ENCODE measurements at places on chromosomes 1 and 21. TPM values are rescaled to one million over a fixed set of nuclear protein-coding genes. Genes with fewer than 3 reads are reported as not detected.

DNA sequence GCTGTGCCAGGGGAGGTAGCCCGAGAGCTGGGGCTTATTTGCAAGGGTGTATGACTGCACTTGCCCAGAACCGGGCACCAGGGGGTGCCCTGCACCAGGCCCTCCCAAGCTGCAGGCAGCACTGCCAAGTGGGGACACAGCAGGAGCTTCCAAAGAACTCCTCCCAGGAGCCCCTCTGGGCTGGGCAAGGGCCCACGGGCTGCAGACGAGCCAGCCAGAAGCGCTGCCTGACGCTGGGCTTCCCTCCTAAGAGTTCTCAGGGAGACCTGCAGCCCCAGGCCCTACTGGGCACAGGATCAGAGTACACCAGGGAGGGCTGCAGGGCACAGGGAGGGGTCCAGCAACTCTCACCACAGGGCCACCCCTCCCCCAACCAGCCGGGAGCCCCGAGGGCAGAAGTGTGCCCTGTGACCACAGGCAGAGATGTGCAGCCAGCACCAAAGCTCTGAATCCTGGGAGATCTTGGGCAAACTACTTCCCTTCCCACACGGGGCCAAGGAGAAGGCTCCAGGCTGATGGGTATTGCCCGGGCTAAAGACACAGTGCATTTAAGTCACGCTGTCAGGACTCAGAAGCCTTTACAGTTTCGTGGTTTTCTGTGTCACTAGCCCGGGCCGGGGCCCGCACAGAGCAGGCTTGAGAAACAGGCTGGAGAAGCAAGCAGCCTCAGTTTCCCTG, 63.4 kb downstream of the KCNAB2 start:
- peak; percentile 84 for ATAC-seq

DNA sequence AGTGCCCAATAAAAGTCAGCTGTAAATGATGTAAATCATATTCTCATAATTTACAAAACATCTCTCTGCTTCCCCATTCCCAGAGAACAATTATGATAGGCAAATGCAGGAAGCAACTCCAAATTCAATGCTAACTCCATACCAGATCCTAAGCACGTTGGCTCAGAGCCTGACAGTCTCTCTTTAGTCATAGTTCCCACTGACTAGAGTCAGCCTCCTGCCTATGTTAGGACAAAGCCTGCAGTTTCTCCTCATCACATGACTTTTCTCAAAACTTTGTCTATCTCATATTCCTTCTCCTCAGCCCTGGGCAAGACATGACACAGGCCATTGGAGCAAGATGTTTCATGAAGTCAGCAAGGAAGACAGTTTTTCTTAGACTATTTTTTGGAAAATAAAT, 101.5 kb upstream of the COL24A1 start:
- ATAC-seq: no peak

DNA sequence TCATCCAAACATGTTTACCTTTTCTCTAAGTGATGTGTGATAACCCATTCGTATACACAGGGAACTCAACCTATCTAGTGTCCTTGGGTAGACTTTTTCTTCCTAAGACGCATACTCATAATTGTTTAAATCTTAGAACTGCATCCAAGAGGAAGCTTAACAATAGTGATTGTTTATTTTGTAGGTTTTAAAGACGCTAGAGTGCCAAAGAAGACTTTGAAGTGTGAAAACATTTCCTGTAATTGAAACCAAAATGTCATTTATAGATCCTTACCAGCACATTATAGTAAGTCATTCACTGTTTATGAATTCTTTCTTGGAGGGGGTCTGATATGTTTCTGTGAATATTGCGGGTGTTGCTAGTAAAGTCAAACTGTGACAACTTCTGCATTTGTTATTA, 25.4 kb downstream of the PLA2G4A start:
- ATAC-seq: no peak

DNA sequence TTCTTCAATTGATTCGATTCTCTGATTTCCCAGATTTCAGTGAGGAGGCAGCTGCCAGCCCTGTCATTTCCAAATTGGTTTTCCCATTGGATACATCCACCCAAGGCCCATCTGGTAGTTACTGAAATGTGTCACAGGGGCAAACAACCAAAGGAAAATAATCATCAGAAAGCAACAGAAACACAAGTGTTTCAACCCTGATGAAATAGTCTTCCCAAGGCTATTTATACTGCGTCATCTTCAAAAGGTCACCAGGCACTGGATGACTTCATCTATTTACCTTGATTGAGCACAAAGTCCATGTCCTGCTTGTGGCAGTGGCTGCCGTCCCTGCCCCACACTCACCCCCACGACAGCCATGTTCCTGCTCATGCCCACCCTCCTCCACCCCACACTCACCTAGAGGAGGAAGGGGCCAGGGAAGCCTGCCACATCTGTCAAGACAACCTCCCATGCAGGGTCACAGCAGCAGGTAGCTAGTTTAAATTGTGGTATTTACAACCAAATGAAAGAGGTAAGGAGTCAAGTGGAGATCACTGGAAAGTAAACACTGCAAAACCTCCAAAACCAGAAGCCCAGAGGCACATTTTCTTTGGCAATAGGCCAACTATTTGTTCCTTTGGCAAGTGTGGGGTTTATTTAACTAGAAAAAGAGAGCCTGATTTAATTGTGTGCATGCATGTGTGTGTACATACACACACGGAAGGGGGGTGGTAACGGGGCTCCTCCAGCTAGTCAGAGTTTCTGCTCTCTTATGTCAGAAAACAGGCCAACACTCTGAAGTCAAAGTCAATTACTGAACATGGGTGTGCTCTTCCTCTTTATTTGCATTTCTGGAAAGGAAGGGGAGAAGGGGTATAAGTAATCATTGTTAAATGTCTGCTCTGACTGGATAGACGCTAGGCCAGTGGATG, 49.5 kb upstream of the RAB4A start:
- no peak for ATAC-seq

DNA sequence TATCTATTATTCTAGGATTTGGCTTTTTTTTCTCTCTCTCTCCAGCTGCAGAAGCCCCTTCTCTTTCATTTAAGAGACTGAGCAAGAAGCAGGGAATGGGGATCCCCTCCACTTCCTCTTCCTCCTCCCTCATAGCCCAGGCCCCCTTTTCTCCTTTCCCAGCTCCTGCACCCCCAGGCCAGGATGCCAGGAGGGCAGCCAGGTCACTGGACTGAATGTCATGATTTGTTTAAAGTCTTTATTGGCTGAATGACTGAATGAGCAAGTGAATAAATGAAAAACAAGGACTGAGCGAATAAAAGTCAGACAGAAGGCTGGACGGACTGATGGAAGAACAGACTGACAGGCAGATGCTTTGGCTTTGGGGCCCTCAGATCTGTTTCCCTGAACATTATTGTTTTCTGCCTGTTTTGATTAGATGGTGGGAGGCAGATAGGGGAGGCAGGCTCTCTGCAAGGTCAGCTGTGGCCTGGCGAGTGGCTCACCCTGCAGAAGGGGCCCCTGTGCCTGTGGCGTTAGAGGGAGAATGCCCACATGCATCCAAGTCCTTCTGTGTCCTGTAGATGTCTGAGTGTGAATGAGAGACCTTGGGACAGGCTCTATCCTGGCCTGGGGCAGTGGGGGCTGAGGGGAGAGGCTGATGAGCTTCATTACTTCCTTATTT, 20.3 kb upstream of the ADGRB2 start:
- ATAC-seq: no peak

DNA sequence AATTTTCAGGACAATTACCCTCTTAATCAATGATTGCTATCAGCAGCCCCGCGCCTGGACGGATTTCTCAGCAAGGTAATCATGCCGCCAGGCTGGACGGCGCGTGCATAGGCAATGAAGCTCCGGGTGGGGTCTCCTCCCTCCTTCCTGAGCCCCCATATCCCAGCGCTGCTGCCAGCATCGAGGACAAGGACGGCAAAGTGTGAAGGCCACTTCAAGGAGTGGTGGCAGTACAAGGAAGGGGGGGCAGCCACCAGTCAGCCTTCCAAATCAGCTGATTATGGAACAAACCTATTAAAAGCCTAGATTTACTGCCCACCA, 51.1 kb downstream of the DMAP1 start:
- ATAC-seq: no peak

The GUCA2A gene
- total RNA-seq: not detected

The PRAMEF8 gene
- not detected for total RNA-seq

The AMIGO1 gene
- 1.2 TPM for total RNA-seq

The GCSAML gene
- not detected for total RNA-seq

The CR1L gene
- 0.32 TPM for total RNA-seq
